Cardiac fibroblast (primary cell): ENCODE measurements at places on chromosomes 16 and 17.
A peak's percentile ranks its signal among the peaks of the same experiment; 100 is the strongest.

- DNase-seq = peak; percentile 57
Observed at GRCh38 chr16:46789499-46790414, 41.2 kb downstream of the C16orf87 start.

DNA sequence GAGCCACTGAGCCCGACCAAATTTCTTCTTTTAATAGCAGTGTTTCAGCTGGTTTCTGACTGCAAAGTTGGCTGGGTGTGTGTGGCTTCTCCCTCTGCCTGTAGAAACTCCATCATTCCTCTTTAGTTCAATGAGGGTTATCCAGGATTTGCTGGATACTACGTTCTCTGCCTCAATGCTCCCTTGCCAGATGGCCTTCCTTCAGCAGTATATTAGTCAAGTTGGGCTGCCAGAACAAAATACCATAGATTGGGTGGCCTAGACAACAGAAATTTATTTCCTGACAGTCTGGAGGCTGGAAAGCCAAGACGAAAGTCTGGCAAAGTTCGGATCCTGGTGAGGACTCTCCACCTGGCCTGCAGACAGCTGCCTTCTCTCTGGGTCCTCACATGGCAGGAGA is 103.7 kb downstream of the NOG start:
- DNase-seq = no peak

DNA sequence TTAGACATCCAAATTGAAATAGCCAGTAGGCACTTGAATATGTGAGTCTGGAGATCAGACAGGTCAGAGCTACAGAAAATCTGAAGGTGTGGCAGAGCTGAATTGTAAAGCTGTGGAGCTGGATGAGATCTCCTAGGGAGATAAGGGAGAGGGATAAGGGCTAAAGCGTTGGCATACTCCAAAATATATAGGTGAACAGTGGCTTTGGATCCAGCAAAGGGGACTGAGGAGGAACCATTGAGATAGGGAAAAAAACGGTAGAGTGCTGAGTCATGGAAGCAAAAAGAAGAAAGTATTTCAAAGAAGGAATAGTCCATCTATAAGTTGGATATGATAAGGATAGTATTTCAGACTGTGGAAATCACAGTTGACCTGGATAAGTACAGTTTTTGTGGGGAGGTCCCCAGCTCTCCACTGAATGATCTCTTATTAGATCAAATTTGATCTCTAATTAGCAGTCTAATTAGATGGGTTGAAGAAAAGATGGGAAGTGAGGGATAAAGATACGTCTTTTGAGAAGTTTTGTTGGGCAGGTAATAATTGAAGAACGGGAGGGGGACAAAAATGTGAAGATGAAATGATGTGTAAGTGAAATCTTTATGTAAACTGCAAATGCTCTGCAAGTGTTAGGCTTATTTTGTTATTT is 587 bp upstream of the DBF4B start:
- peak; percentile 3 for DNase-seq

DNA sequence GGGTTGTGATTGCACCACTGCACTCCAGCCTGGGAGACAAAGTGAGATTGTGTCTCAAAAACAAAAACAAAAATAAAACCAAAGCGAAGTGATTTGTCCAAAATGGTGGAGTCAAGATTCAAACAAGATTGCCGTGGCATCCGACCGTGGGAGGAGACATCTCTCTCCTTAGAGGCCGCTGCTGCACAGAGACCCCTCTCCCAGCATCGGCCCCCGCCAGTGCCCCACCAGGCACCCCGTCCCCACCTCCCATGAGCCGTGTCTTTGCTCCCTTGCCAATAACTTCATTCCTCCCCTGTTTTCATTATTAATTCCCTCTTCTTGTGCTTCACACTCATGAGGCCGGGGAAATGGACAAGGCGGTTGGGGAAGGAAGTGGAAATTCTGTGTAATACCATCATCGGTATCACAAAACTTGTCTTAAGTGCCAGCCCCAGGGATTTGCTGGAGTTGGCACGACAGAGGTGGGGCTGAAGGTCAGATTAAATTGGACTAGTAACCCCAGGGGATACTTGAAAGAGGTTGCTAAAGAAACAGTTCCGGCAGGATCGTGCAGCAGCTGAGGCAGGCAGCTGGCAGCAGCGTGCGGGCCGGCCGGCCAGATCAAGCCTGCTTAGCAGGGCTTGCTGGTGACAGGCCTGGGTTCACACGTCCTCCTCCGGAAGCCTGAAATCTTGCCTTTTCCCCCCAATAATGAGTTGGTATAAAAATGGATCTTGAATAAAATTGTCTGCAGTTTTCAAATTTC is 66.8 kb downstream of the RTN4RL1 start:
- DNase-seq = no peak

DNA sequence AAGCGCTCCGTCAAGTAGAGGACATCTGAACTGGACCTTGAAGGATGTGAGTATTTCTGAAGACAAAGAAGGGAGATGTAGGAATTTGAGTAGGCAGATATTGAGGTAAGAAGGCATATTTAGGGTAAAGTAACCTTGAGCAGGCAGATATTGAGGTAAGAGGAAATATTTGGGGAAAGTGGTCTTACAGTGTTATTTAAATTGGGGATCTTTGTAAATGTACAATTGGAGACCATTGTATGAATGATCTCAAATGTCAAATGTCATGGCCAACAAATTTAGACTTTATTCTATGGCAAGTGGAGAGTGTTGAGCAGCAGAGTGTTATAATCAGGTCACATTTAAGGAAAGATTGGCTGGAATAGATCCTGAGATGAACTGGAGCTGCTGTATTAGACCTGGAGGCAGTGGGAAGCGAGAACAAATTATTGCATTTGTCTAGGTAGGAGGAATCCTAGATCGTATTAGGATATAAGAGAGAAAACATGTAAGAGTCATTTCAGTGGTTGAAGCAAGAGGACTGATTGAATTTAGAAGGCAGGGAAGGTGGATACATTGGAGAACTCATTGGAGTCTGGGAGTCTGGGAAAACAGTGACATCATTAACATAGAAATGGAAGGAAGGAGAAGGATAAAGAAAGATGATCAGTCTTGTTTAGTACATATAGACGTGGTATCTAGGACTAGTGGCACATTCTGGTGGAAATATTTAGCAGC is 165.6 kb downstream of the MAP2K6 start:
- DNase-seq = no peak

DNA sequence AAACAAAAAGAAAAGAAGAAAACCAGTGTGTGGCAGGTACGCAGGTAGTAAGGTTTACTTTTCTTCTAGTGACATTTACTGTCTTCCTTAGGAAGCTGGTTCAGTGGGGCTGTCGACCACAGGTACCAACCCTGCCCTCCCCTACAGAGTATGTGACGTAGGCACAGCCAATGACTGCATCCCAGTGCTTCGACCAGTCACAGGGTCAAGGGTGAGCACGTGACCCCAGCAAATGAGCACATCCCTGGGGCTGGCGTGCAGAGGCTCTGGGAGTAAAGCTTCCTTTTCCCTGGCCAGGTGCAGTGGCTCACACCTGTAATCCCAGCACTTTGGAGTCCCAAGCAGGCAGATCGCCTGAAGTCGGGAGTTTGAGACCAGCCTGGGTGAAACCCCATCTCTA is 38.9 kb upstream of the PLCG2 start:
- no peak for DNase-seq

DNA sequence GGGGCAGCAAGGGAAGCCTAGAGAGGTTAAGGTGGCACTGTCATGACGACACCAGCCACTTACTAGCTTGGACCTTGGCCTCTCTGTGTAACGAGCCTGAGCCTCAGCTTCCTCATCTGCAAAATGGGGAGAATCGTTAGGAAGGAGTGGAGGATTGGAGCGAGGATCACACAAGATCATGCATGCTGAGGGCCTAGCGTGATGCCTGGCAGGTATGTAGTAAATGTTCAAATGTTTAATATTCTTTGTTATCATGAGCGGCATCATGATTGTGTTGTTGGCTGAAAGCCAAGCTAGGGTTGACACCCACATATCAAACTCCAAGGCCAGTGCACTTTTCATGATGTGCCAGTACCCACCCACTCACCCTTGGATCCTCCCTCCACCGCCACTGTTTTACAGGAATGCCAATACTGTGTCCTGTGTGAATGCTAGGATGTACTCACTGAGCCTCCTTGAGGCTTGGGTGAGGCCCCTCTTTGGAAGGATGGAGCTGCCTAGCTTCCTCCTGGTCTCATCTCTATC is 192.5 kb downstream of the MSI2 start:
- no peak for DNase-seq

DNA sequence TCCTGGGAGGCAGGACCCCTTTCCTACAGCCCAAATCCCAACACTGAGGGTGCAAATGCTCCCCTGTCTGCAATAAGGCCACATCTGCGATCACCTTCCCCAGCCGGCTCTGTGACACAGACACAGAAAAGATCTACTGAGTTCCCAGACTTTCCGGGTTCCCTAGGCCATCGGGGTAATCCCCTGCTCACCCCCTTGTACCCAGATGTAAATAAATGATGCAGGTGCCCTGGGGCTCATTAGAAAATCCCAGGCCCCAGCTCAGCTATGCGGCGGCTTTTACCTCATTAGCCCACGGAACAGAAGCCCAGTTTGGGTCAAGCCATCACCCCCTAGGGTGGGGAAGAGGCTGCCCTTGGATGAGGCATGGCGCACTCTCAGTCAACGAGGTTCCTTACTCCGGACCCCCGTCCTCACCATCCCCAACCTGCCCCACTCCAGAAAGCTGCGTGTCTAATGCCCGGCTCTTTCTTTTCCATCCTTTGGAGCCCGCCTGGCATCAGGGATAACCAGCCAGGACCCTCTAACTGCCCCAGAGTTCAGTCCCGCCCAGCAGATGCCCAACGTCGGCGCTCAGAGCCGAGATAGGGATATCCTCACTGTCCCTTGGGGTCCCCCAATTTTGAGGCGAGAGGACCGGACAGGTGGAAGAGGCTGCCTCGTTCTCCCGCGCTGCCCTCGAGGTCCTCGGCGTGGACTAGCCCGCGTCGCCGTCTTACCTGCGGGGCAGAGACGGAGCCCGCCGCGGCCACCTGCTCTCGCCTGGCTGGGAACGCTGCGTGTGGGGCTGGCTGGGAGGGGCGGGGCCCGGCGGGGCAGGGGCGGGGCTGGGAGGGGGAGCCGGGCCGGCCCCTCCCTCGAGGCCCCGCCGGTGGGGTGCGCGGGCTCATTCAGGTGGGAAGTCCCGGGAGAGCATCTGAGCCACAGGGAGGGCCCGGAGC is at the start of gene ZNF385C:
Gene ZNF385C, minus strand, starts transcription at position 783 of the 941 bp plus-strand sequence. CDS start 35,417 bp downstream, outside the sequence.
- no peak for DNase-seq

DNA sequence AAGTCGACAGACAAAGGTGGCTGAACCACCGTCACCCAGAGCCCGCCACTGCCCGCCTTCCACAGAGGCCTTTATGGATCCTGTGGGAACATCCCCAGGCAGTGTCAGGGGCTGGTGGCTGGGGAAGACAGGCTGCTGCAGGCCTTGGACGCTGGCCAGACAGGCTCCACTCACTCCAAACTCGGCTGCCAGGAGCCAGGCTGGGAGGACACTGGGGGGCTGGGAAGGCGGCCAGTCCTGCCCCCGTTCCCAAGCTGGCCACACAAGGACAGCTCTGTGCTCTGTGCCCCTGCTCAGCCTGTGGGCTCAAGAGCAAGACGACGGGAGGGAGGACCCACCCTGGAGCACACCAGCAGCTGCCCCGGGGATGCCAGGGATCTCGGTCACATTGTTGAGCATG is 7.6 kb upstream of the LCAT start:
- no peak for DNase-seq
